Stimulated activated CD8-positive, alpha-beta memory T cell treated with anti-CD3 and anti-CD28 coated beads, Interleukin-15, amount 100 ng/mL, for 24 hours (primary cell): ENCODE measurements at places on chromosomes 16 and 17.

DNA sequence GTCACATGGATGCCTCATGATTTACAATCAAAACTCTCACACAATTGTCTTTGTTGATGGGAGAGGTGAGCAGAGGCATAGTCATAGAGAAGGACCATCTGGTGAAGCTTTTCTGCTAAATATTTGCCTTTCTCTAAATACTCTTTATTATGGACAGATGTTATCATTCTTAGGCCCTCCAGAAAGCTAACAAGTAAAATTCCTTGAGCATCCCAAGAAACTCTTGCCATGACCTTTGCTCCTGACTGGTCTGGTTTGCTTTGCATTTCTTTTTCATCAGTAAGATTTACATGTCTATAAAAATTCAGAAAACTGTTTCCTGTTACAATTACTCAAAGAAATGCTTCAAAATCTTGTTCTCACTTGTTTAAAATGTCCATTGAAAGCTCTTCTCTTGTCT, 1336.6 kb upstream of the CDH8 start:
- no peak for DNase-seq

- DNase-seq, result no peak
These were observed 4.5 kb downstream of the ZNF423 start for GRCh38 chr16:49851468-49851787.

DNA sequence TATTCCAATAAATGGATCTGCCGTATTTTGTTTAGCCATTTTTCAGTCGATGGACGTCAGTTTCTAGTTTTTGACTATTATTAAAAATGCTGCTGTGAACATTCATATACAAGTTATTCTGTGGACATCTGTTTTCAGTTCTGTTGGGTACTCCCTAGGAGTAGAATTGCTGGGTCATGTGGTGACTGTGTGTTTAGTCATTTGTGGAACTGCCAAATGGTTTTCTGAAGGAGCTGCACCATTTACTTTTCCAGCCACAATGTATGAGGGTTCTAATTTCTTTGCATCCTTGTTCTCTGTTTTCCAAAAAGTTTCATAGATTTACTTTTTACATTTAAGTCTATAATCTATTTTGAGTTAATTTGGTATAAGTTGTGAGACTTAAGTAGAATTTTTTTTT, 29.5 kb downstream of the CYLD start:
- no peak for DNase-seq

- peak; percentile 42 for DNase-seq
These were observed 43.3 kb downstream of the PGS1 start for GRCh38 chr17:78421534-78422266.

GRCh38 chr17:46991617-46992016, 12.6 kb upstream of the RPRML start:
- no peak for DNase-seq

DNA sequence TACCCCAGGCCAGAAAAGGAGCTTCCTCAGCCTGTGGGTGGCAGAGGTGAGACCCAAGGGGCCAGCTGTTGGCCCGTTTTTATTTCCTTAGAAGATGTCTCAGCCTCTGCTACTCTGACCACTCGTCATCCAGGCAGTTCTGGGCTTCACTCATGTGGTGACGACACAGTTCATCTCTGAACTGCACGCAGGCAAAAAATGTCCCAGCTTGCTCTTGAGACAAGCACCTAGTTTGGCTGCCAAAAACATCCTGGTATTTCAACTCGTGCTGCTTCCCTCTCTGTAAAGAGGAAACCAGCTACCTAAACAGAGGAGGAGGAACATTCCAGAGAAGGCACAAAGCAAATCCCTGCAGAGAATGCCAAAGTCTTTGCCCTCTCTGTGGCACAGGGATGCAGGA, 125.7 kb downstream of the XYLT1 start:
- DNase-seq, result no peak

DNA sequence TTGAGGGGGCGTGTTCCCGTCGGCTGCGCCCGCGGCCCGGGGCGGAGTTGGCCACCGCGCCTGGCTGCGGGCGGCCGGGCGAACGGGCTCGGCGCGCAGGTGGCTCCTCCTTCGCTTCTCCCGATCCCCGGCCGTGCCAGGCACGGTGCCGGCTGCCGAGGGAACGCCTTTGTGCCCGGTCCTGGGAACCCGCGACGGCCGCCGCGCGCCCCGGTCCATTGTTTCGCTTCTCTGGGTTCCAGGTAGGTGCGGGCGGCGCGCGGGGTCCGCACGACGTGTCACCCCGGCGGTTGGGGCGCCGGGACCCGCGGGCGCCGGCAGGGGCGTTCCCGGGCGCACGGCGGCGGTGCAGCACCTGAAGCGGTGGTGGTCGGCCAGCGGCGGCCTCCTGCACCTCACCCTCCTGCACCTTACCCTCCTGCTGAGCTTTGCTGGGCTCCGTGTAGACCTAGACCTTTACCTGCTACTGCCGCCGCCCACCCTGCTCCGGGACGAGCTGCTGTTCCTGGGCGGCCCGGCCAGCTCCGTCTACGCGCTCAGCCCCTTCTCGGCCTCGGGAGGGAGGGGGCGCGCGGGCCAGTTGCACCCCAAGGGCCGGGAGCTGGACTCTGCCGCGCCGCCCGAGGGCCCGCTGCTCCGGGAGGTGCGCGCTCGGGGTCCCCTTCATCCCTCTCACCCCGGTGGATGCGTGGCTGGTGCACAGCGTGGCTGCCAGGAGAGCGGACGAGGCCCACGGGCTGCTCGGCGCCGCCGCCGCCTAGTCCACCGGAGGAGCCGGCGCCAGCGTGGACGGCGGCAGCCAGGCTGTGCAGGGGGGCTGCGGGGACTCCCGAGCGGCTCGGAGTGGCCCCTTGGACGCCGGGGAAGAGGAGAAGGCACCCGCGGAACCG, 99.9 kb downstream of the EFCAB13 start:
- DNase-seq, result no peak

GRCh38 chr16:87067003-87067556, 250.1 kb downstream of the C16orf95 start:
- DNase-seq, result no peak

GRCh38 chr17:19812407-19812806, 55.3 kb downstream of the ULK2 start:
- DNase-seq, result no peak

DNA sequence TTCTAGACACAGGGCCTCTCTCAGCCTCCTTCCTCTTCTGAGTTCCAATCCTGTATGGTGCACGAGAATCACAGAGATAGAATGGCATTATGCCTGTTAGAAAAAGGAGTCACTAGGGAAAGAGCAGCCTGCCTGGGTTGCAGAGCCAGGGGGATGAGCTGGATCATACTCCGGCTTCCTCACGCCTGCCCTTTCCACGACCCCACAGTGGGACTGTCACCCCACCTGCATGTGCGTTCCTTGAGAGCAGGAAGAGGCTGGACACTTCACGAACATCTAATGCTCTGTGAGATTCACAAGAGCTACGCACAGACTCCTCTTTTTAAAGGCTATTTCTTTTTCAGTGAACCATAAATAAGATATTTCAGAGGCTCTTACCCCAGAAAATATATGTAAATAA, 54.8 kb downstream of the N4BP1 start:
- no peak for DNase-seq

DNA sequence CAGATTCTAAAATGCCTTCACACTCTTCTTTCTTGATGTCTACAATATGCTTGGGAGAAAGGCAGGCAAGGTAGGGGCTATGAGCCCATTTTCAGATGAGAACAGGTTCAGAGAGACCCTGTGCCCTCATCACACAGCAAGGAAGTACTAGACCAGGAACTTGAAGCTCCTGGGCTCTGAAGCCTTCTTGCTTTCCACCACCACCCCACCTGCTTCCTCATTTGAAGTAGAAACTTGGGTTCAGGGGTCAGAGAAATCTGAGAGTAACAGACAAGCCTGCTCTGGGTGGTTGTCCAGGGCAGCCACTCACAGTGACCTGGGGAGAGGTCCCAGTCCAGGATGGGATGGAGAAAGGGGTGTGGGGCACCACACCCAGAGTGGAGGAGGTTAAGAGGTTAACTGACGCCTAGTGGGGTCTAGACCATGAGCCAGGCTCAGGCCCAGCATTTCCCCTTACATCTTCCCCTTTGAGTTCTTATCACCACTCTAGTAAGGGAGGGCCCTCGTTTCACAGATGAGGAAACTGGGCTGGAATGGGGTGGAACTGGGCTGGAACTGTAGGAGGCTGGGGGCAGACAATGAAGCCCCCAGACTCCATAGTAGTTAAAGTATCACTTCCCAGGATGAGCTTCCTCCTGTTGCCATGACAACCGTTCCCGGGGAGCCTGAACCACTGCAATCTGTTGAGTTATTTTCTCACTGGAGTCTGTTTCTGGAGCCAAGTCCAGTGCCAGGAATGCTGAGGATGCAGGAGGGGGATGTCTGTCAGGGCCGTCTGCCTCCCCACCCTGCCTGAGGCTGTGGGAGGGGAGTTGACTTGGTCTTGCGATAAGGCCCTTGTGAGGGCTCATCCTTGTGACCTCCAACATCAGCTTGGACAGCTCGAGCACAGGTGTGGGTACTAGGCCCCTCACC, 16.2 kb upstream of the PHF12 start:
- no peak for DNase-seq
